ENCODE measurements at places on chromosomes 4 and X.

DNA sequence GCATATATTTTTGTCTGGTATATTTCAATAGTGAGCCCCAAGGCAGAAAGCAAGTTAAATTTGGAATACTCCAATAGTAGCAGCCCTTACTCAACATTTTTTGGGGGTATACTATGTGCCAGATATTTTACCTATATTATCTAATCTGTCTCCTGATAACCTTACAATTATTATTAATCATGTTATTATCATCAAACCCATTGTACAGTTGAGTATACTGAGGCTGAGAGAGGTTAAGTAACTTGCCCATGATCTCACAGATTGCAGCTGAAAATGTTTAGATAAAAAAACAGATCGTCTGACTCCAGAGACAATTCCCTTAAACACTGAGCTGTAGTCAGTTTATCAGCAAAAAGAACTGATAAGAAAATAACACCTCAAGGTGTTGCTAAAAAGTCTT, 6.5 kb upstream of the RBBP7 start:
- DNase-seq: no peak

GRCh38 chrX:11059933-11060332, 51.2 kb upstream of the HCCS start:
- no peak for DNase-seq

DNA sequence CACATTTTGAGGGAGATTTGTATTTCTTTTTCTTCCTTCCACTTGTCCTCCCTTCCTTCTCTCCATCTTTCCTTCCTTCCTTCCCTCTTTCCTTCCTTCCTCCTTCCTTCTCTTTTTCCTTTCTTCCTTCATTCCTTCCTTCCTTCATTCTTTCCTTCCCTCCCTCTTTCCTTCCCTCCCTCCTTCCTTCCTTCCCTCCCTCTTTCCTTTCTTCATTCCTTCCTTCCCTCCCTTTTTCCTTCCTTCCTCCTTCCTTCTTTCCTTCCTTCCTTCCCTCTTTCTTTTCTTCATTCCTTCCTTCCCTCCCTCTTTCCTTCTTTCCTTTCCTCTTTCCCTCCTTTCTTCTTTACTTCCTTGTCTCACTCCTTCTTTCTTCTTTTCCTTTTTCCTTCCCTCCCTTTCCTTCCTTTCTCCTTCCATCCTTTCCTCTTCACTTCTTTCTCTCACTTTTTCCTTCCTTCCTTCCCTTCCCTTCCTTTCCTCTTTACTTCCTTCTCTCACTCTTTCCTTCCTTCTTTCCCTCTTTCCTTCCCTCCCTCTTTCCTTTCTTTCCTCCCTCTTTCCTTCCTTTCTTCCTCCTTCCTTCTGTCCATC, 74.4 kb downstream of the DHRSX start:
- DNase-seq: no peak

- no peak for DNase-seq
Measured at GRCh38 chrX:39840133-39840532, 257.6 kb downstream of the BCOR start.

DNA sequence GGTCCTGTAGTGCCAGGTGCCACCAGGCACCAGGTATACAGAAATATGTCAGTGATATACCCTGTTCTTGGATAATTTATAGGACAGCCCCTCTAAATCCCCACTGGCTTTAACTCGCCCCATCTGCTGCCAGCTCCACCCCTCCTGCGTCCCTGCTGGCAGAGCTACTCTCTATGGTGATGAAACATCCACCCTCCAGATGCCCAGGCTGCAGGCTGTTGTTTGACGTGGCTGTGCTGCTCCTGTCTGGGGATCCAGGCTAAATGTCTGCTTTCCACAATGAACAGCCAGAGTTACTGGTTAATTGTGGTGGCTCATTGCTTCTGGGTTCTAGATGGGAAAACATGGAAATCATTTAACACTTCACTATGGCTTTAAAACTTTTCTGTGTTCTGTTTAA, 12.9 kb downstream of the NHSL2 start:
- no peak for DNase-seq

DNA sequence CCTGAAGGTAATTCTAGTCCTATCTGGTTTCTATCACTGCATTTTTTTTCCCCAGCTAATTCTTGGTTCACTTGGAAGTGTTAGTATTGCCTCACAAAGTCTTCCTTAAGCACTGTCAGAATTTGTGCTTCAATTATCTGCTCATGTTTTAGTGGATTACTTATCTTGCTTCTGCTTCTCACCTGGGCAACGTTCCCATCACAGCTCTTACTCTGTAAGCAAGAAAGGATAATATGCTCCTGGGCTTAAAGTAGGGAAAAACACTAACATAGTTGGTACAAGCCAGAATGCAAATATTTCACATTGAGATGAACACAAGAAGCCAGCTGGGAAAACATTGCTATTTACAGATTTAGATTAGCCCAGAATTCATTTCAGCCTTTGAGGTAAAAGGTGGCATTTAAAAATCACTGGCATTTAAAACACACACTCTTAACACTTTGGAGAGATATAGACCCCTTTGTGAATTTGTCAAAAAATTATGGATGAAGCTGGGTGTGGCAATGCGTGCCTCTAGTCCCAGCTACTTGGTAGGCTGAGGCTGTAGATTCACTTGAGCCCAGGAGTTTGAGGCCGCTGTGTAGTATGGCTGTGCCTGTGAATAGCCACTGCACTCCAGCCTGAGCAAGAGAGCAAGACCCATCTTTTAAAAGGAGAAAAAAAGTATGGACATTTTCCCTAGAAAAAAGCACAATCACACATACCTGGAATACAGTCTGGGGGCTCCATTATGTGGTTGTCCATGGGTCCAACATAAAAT, 6.6 kb upstream of the PTPN13 start:
- DNase-seq: no peak

- no peak for DNase-seq
Measured at GRCh38 chr4:176475067-176475466, 155.3 kb downstream of the SPCS3 start.

DNA sequence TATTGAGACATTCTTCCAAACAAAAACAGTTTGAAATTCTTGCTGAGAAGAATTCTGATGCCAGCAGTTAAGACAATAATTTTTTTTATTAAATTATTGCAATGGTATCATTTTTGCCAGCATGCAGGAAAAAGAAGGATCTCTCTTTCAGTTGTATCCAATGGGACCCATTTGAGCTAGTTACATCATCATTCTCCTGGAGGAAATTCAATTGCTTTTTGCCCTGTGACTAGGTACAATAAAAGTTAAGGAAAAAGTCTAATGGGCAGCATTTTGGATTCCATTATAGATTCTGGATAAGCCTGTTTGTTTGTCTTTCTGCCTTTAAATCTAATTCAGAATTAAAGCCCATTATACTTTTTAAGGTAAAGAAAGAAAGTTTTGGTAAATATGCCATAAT, 10.5 kb upstream of the FRYL start:
- DNase-seq: no peak

DNA sequence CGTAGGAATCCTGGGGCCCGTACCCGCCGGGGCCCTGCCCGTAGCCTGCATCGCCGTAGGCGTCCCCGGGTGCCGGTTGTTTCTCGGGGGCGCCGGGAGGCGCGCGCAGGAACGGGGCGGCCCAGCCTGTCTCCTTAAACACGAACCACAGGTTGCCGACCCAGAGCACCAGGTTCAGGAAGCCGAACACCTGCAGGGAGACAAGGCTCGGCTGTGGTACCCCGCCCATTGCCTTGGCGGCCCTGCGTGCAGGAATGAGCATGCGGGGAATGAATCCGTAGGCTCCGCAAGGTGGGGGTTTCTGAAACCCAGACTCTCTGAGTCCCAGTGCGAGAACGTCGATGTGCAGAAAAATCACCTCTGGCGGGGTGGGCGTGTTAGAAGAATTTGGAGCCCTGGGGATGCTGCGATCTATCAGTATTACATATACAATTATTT, 5.4 kb upstream of the PRICKLE3 start:
- no peak for DNase-seq

GRCh38 chr4:139933541-139933940, 220.4 kb downstream of the MAML3 start:
- no peak for DNase-seq

DNA sequence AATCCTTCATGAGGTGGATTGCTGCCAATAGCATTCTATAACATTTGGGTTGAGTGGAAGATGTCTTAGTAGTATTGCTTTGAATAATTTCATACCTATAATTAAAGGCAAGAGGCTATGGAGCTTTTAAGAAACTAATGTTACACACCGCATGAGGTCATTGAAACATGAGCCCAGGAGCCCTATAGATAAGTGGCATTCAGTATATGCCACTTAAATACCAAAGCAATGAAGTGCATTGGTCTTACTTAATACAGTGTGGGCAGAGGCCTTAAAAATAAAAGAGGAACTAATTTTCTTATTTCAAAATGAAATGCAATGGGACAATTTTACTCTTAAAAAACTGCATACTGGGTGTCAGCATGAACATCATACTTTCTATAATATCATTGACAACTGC, 47.5 kb downstream of the SPATA18 start:
- no peak for DNase-seq

DNA sequence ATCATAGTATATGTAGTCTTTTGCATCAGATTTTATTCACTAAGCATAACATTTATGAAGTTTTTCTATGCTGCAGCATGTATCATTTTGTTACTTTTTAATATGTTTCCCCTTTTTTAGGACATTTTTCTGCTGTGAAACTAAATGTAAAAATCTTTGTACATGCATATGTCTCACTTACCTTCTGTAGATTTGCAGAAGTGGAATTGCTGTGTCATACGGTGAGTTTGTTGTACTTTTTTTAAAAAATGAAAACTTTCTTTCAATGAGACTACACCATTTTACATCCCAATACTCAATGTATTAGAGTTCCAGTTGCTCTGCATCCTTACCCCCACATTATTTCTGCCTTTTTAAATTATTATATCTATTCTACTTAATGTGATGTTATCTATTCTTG, 868.9 kb downstream of the PDHA2 start:
- DNase-seq: no peak

GRCh38 chr4:12701384-12701783, 782.8 kb downstream of the RAB28 start:
- no peak for DNase-seq

GRCh38 chr4:42789041-42789567, 103.4 kb upstream of the GRXCR1 start:
- DNase-seq: no peak

DNA sequence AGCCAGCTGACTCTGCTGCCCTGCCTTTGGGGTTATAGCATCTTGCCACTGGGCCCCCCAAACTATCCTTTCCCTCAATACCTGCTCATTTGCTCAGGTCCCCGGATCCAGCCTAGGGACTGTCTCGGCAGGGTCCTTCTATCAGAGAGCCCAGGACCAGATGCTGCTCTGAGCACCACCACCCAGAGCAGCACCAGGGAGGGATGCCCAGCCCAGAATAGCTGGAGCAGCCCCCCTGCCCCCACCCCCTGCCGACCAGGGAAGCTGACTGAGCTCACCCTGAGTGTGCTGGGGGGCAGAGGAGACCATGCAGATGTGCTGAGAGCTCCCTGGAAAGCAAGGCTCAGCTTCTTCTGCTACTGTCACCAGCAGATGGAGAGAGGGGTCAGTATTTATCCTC, 103.6 kb upstream of the IGSF1 start:
- no peak for DNase-seq

DNA sequence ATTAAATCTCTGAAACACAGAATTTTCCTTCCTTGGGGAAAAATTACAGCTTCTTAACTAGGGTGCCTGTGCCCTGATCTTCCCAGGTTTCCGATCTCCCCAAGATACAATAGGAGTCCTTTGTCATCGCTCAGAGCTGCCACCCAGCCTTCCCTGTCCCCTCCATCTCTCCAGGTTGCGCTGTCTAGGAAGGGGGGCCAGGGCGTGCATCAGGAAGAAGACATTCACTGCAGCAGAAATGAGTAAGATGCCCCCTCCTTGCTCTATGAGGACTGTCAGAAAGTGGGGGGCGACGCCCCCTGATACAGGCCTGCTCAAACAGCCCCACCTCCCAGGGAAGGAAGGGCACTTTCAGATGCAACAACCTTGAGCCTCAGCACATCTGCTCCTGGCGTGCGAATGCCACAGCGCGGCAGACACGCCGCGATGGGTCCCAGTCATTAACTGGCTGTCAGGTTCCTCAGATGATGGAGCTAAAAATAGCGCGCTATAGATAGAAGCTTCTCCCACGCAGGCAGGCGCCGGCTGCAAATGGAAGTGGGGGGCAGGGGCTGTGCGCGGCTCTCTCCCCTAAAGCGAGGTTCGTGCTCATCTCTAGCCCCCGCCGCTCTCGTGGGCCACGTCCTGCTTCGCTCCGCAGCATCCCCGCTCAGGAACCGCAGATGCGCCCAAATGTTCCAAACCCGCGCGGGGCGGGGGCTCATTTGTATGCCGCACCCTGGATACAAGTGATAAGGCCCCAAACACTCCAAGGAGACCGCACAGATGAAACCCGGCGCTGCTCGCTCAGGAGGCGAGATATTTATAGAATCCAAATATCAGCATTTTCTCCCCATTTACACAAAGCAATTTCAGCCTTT, 57.6 kb upstream of the LGI2 start:
- DNase-seq: no peak

DNA sequence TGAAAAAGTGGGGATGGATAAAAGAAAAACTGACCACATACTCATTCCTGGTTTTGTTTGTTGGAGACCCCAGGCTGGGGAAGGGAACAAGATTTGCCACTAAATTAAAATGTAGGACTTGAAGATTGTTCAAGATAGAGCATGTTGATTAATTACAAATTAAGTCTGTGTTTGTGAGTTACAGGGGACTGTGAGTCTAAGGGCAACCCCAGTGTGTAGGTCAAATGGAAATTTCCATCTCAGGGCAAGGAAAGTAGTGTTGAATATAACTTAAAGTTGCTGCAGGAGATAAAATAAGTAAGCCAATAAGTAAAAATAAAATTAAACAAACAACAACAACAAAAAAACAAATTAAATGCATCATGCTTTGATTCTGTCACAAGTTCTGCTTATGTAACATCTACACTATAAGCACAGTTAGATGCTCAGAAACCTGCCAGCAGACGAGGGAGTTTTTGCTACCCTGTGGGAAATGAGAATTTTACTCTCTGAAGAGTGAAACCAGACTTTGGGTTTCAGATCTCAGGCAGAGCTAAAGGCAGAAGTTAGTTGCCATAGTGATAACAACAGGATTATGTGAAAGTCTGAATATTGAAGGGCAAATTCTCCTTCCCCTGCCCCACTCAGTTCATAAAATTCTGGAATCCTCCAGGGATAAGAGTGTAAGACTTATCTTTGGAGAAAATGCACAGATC, 352.3 kb downstream of the GRXCR1 start:
- no peak for DNase-seq

DNA sequence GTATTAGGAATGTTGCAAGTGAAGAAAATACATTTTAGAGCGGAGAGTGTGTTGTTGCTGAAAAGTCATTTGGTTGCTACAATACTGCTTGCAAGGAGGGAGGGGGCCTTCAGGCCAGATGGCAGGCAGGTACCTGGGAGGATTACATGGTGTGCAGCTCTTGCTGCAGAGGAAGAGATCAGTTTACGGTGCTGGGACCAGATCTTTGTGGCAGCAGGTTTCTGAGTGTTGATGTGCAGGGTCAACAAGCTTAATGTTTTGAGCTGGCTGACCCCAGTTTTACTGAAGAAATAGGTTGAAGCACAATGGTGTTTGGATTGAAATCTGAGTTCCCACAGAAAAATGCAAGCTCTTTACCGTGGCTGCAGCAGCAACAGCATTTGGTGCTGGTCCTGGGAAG, 96.4 kb upstream of the DDIT4L start:
- DNase-seq: no peak
